Retinal pigment epithelial cell (primary cell): ENCODE measurements at places on chromosomes 6 and 20.
A peak's percentile ranks its signal among the peaks of the same experiment; 100 is the strongest.

DNA sequence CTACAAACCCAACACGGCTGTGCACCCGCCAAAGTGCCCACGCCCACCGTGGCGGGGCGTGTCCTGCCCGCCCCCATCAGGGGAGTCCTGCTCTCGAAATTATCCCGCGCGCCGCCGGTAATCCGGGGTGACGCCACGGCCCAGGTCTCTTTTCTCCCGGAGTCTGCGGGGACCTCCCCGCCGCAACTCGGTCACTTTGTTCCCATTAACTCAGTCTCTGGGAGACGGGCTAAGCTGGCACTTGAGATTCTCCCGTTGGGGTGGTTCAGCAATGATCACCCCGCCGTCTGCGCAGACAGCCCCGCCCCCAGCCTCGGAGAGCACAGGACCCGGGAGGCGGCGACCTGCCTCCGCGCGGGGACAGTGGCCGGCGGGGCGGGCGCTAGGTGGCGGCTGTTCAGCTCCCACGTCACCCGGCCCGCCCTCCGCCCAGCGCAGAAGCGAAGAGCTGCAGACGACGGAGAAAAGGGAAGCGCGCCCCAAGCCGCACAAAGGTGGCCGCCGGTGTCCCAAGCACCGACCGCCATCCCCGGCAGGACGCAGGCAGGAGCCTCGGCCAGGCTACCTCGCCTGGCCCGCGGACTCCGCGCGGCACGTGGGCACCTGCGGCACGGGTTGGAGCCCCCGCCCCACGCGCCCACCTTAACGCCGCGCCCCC, 31.5 kb downstream of the SF3B5 start:
- DNase-seq, result no peak

GRCh38 chr6:167108278-167108677, 14.6 kb upstream of the CCR6 start:
- no peak for DNase-seq

DNA sequence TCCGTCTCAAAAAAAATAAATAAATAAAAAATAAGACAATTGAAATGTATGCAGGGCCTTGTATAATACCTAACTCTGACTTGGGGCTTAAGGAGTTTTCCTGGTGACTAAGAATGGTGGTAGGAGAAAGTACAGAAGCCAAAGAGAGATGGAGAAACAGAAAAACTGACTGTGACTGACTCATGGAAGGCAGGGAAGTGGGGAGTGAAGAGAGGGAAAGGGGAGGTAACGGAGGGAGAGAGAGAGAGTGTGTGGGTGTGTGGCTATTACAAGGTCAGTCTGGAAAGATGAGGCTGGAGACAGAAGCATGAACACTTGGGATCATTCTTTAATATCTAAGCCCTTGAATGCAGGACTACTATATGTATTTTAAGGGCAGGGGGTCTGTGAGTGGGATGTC, 38.5 kb downstream of the SNRNP48 start:
- DNase-seq, result no peak

GRCh38 chr6:161135695-161136591, 137.9 kb downstream of the AGPAT4 start:
- no peak for DNase-seq

- DNase-seq, result no peak
Observed at GRCh38 chr6:161921602-161922395, 647.9 kb upstream of the AGPAT4 start.

- DNase-seq, result peak; percentile 70
Observed at GRCh38 chr20:12166053-12166717, 248.5 kb downstream of the BTBD3 start.

- no peak for DNase-seq
Observed at GRCh38 chr6:162019349-162019748, 708.2 kb downstream of the PRKN start.
